ENCODE measurements at places on chromosomes 11 and 22.

GRCh38 chr22:29397791-29398190 lies 9.4 kb upstream of the AP1B1 start:
- DNase-seq = no peak

DNA sequence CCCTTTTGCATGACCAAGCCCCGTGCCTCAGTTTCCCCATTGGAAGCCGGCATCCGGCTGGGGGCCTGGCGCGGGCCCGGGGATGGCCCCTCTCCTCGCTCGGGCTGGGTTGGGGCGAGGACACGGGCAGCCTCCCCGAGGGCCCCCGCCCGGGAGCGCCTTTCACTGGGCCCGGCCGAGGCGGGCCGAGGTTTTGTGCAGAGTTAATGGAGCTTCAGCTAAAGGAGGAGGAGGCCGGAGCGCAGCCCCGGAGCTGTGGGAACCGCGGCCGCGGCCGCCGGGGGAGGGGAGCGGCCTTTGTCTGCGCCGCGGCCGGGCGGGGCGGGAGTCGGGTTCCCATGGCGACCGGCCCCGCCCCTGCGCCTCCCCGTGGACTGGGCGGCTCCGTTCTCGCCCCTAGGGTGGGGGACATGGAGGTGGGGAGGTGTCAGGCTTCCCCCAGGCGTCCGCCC lies 1.4 kb upstream of the MAPK11 start:
- DNase-seq = peak; percentile 39

- no peak for DNase-seq
These were observed 17.3 kb downstream of the EPS8L2 start for GRCh38 chr11:723120-723883.

GRCh38 chr11:128039140-128040021 lies 548.0 kb downstream of the ETS1 start:
- peak; percentile 46 for DNase-seq

DNA sequence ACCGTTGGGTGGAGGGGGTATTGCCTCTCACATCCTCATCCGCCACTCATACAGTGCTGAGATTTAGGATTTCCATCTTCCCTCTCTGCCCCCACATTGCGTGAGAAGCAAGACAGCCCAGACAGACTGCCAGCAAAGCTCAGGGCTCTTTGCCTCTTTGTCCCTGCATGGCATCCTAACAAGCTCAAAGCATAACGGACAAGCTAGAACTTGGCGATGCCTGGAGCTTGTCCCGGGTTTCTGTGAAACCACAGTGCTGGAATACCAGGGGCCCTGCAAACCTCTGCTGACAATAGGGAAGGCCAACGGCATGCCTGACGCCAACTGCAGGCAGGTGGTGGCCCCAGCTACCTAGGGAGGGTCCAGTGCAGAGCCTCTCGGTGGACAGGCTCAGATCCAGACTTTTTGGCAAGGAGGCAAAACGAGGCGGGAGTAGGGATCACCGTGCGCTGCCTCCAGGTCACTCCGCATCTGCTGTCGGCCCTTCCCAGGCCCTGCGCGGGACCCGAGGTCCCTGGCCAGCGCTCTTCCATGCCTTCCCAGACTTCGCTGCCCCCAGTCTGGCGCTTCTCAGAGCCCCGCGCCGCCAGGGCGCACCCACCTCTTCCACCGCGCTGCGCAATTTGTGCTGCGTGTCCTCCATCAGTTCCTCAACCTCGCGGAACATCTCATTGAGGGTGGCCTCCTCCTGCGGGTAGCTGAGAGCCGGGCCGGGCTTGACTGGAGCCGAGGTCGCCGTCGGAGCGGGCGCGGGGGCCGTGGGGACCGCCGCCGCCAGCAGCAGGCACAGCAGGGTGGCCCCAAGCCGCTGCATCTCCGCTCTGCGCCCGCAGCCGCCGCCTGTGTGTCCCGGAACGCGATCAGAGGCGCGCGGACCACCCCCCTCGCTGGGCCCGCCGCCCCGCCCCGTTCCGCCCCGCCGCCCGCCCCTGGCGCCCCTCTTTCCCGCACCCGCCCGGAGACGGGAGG lies at the start of gene DKK3:
DKK3 (minus strand) TSS at position 858 of the 969 bp plus-strand sequence; CDS start at position 814, 44 bp downstream.
- no peak for DNase-seq

- DNase-seq = no peak
These were observed 62.1 kb downstream of the FAT3 start for GRCh38 chr11:92286709-92287108.

DNA sequence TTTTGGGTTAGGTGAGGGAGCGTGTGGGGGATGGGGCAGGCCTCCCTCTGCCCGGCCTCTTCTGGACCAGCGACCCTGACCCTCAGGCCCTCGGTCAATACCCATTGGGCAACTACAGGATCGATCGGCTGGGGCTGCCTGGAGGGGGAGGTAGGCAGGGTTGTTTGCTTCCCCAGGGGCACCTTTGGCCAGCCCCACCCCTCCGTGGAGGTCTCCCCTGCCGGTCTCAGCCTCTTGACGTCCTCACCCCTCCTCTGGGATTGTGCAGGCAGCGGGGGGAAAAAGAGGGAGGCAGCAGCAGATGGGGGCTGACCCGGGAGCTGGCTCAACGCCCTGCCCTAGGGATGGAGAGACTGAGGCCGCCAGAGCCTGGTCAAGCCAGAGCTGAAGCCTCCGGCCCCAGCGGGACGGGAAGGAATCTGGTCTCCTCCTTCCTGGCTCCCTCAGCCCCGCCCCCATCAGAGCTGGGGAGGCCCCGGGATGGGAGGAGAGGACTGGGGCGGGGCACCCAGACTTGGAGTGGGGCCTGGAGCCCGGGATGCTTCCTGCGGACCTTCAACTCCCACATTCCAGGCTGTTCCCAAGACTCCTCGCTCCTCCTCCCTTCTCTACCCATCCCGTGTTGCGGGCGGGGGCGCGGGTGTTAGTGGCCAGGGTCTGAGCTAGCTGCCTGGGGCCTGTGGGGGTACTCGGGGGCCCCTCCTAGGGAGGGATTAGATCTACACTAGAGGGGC lies 14.4 kb upstream of the CDC42EP1 start:
- DNase-seq = no peak

GRCh38 chr22:46239261-46240048 lies 10.6 kb downstream of the CDPF1 start:
- no peak for DNase-seq

DNA sequence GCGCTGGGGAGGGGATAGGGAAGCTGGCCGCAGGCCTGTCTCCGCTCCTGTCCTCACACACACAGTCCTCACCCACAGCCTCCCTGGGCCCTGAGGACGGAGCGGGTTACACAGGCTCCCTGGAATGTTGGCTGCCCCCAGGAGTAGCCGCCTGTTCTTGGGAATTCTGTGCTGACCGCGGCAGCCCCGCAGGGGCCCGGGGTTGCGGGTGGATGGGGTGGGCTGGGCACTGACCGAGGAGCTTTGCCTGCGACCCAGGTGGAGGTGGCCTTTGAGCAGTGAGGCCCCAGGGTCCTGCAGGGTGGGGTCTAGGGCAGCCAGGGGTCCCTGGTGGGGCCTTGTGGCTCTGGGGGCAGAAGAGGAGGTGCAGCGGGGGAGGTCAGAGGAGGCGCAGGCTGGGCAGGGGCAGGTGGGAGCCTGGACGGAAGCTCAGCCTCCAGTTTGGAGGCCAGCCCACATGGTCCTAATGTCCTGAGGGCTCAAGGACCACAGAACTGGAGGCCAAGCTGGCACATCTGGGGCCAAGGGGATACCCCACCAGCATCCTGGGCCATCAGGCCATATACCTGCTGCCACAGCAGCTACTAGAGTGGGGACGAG lies 6.6 kb upstream of the MRGPRG start:
- no peak for DNase-seq

- DNase-seq = no peak
These were observed 8.7 kb upstream of the EFCAB6 start for GRCh38 chr22:43820651-43821305.

GRCh38 chr11:126607776-126608541 lies 252.5 kb downstream of the ST3GAL4 start:
- DNase-seq = no peak

DNA sequence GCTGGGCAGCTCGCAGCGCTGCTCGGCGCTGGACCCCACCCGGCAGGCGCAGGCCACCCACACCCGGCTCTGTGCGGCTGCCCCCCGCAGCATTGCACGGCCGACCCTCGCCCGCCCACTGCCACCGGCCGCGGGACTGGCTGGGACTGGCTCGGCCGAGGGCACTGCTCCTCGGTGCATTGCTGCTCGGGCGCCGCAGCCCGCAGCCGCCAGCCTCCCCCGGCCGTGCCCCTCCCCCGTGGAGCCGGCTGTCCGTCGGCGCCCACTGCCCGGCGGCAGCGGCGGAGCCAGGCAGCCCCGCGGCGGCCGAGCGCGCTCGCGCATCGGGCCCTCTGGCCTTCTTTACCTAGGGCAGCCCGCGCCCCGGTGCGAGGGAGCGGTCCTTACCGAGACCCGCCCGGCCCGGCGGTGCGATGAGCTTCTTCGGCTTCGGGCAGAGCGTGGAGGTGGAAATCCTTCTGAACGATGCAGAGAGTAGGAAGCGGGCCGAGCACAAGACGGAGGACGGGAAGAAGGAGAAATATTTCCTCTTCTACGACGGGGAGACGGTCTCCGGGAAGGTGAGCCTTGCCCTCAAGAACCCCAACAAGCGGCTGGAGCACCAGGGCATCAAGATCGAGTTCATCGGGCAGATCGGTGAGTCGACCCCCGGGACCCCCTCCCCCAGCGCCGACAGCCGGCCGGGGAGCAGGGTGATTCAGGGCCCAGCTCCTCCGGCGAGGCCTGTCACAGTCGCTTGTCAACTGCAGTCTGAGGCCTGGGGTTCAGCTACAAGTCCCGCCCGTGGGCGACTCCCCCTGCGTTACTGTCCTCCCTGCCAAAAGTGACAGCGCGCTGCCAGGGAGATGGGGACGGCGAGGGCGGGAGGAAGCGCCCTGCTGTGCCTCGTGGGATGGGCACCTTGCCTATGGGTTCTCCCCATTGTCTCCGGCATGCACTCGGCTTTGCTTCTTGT lies 516 bp downstream of the VPS26B start:
- DNase-seq = no peak

- no peak for DNase-seq
These were observed 245.6 kb upstream of the B3GAT1 start for GRCh38 chr11:134657631-134658030.

GRCh38 chr22:27216444-27216843 lies 559.1 kb downstream of the MIAT start:
- no peak for DNase-seq

DNA sequence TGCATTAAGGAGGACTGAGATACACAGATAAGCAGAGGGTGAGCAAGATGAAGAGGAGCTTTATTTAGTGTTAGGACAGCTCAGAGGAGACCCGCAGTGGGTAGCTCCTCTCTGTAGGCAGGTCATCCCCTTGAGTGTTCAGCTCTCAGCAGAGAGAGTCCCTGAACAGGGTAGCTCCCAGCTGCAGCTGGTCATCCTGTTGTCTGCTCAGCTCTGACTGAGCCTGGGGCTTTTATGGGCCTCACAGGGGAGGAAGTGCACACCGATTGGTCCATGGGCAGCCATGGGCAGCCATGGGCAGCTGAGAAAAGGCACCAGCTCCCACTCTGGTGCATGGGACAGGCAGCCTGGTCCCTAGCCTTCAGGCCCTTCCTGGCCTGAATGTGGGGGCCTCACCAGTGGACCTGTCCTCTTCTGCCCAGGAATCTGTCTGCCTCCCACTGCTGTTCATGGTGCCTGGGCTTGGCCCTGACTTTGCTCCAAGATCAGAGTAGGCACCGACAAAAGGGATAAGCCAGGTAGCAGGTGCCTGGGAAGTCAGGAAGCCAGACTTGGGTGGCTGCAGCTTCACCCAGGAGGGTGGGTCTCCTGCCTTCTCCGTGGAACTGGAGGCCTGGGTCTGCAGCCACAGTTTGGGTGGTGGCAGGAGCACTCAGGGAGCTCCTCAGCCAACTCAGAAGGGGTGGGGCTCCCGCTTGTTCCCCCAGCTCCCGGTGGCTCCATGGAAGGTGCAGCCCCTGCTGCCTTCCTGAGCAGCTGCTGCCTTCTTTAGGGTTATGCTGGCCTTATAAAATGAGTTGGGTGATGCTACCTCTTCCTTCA lies 54.7 kb downstream of the MYEOV start:
- no peak for DNase-seq

- DNase-seq = no peak
These were observed 665 bp downstream of the USP28 start for GRCh38 chr11:113874581-113875233.

DNA sequence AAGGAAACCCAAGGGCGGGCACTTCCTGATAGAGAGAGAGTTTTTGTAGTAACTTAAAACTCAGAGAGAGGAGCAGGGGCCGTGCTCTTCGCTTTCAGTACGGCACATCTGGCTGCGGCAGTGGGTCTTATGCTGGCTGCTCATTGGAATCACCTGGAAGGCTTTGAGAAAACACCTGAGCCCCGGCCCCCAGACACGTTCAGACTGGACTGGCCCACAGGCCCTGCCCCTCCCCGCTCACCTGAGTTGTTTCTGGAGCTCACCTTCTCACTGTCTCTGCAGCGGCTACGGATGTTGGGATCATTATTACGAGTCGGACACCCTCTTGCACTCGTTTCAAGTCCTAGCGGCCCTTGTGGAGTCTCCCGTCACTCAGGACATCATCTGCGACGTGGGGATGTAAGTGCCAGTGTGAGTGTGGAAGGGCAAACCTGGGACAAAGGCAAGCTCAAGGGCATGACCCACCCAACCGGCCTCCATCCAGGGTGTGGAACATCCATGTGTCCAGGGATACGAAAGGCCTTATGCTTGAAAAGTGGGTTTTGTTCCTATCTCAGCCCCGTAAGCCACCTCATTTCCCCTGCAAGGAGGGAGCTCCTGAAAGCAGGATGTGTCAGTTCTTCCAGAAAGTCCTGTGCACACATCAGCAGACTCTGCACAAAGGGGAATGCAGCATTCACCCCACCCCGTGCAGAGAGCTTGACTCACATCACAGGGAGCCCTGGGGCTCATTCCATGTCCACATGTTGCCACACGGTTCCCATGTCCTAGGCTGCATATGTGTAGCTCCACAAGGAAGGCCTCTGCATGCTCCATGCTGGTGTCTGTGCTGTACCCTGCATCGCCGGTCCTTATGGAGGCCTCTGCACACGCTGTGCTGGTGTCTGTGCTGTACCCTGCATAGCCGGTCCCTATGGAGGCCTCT lies 5.4 kb downstream of the NADSYN1 start:
- no peak for DNase-seq

GRCh38 chr22:32796865-32797573 lies 4.5 kb upstream of the TIMP3 start:
- DNase-seq = peak; percentile 20

DNA sequence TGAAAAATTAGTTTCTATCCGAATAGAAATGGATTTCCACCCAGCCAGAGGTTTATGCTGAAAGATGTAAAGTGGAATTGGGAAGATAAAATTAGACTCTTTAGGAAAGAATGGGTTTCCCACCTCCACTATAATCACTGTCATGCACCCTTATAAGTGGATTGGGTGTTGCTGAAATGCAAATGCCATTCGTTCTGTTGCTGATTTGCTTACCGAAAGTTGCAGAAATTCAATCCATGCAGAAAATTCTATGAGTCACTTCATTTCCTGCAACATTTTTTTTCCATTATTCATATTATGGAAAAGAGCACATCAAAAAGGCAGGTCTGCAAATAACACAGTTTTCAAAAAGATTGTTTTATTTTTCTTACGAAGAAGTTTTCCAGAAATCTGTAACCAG lies 65.6 kb downstream of the LDLRAD3 start:
- no peak for DNase-seq

Data from activated CD8-positive, alpha-beta memory T cell treated with anti-CD3 and anti-CD28 coated beads for 1 hour (primary cell).